Stimulated activated CD8-positive, alpha-beta memory T cell treated with anti-CD3 and anti-CD28 coated beads, Interleukin-7, amount 100 ng/mL, for 1 hour (primary cell): ENCODE measurements at places on chromosomes 5 and 9.

- no peak for DNase-seq
Observed at GRCh38 chr9:127611603-127611898, 526 bp upstream of the STXBP1 start.

- DNase-seq, result no peak
Observed at GRCh38 chr5:150295172-150295634, 5.6 kb upstream of the CAMK2A start.

- no peak for DNase-seq
Observed at GRCh38 chr5:143896966-143897365, 85.0 kb downstream of the HMHB1 start.

DNA sequence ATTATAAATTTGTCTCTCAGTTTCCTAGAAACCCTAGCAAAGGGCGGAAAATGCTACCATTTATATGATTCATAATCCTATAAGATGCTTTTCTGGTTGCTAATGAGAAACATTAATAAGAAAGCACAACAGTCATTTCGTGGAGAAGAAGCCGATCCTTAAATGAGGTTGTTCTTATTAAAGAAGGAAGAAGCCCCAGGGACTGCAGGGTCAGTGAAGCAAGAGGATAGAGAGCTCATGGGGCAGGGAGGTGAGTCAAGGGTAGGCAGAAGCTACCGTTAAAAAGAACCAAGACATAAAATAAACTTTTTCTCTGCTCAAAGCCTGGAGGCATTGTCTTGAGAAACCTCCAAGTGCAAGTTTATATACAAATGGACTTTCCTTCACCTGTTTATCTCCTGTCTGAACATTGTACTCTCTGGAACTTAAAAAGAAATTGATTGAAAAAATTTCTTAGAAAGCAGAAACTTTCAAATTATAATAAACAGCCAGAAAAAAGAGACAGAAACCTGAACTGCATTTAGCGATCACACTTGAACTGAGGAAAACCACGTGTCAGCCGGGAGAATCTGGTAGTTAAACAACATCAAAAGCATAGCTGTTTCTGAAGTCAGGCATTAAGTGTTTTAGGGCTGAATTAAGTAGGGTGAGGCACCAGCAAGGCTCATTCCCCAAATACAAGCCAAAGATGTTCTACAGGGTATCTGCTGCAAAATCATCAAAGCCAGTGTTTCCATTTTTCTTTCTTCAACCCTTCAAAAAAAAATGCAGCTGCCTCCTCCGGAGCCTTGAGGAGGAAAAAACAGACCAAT, 21.9 kb downstream of the HTR4 start:
- DNase-seq, result no peak

DNA sequence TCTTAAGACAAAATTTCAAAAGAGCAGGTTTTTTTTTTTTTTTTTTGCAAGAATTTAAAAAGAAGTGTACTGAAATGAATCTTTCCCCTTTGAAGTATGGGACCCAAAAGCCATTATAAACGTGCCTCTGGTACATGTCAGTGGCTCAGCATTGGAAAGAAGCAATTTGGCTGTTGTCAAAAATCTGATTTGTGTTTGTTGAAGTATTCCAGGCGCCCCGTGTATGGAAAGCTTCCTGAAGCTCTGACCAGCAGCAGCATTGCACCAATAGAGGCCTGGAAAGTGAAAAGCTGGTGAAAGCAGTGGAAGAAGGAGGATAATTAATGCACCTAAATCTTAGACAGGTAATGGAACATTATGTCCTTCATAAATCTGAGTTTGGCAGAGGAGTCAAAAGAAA, 215.0 kb downstream of the PARP8 start:
- no peak for DNase-seq

DNA sequence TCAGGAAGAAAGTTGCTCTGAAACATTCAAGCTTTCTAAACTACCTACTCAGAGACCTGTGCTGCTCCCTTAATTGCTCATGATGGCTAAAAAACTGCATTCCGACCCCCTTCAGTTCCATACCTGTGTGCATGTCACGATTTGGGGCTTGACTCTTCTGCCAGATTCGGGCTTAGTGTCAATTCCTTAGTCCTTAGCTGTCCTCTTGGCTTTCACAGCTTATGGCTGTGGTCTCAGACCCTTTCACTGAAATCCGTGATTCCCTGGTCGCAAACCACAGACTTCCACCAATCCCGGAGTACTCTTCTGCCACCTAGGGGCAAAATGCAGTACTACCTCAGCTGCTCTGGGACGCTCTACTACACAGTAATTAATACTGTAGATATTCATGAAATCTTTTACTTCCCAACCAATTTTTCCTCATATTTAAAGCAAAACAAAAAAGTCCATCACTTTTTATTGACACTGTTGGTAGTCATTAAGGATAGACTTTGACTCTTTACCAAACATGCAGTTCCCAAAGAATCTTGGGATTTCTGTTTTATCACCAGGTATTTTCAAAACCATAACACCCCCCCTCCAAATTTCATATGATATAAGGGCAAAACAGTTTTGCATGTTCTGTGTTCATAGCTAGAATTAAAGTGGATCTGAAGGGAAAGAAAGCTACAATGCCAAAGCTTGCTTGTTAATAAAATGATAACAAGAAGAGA, 617.4 kb downstream of the SLCO4C1 start:
- no peak for DNase-seq

DNA sequence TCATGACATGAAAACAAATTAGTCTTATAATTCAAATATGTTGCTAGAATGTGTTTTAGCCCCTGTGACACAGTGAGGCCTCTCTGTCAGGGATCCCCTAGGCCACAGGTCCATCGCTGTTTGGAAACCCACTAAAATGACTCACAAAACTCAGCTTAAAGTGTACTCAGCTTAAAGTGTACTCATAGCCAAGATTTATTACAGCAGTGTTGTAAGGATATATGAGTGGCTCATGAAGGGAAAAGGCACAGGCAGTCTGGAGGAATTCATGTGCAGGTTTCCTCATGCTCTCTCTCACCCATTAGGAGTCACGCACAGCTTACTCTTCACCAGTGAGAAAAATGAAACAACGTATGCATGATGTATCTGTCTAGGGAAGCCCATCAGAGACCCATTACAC, 24.4 kb upstream of the TGFBI start:
- no peak for DNase-seq

DNA sequence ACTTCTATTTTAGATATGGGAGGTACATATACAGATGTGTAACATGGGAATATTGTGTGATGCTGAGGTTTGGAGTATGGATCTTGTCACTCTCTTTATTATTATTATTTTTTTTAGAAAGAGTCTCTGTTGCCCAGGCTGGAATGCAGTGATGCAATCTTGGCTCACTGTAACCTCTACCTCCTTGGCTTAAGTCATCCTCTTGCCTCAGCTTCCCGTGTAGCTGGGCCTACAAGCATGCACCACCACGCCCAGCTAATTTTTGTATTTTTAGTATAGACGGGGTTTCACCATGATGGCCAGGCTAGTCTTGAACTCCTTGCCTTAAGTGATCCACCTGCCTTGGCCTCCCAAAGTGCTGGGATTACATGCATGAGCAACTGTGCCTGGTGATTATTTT, 138.4 kb upstream of the SLC28A3 start:
- DNase-seq, result no peak

DNA sequence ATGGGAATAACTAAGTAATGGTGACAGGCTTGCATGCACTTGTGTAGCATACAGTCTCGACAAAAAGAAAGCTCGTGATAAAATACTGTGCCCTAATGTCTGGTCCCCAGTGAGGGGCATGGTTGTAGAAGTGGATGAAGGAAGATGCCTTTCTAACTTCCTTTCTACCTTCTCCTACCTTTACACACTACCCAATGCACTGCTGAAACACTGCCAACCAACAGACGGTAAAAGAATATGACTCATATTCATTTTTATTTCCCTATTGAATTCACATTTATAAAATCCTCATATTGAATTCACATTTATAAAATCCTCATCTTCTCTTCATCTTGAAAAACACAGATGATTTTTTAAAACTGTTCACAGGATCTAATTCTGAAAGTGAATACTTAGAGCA, 223.0 kb downstream of the PJA2 start:
- DNase-seq, result no peak

- DNase-seq, result no peak
Observed at GRCh38 chr5:151001436-151001835, 19.0 kb upstream of the GPX3 start.

- DNase-seq, result no peak
Observed at GRCh38 chr5:168869615-168870227, 290.6 kb upstream of the PANK3 start.

DNA sequence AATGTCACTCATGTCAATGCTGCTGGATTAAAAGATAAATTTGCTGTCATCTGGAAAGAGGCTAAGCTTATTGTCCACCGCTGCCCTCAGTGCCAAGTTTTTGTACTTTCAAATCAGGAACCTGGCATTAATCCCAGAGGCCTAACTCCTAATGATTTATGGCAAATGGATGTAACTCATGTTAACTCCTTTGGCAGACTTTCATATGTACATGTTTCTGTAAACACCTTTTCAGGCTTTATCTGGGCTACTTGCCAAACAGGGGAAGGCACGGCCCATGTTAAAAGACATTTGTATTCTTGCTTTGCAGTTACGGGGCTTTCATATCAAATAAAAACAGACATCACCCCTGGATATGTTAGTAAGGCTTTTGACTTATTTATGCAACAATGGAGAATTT, 608.0 kb upstream of the ACO1 start:
- DNase-seq, result no peak

DNA sequence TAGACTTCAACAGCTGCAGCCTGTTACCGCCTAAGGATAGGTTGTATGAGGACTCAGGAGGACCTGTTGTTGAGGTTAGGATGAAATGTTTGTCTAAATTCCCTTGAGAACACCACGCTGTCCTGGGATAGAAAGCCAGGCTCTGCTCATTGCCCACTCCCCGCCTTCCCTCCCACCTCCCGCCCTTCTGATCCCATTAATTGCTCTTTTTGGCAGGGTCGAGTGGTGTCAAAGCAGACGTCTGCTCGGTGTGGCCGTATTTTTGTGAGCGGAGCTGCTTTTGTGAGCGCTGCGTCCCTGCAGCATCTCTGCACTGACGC, 62.3 kb downstream of the SPATA31C2 start:
- DNase-seq, result no peak

- no peak for DNase-seq
Observed at GRCh38 chr9:128285033-128285784, 9.1 kb downstream of the SWI5 start.

DNA sequence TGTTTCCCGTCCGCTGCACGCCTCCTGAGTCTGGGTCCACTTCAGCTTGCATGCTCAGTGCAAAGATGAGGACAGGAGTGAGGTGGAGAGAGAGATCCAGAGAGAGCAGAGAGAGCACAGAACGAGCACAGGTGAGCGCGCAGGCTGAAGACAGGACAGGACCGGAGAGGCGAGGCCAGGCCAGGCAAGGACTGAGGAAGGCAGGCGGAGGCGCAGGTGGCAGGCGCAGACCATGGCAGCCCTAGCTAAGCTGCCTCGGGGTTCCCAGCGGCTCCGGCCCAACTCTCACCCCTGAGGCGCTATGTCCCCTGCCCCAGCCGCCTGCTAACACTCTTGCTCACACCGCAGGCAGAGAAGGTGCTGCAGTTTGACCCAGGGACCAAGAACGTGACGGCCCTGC, 9.7 kb downstream of the GRIN1 start:
- DNase-seq, result no peak

DNA sequence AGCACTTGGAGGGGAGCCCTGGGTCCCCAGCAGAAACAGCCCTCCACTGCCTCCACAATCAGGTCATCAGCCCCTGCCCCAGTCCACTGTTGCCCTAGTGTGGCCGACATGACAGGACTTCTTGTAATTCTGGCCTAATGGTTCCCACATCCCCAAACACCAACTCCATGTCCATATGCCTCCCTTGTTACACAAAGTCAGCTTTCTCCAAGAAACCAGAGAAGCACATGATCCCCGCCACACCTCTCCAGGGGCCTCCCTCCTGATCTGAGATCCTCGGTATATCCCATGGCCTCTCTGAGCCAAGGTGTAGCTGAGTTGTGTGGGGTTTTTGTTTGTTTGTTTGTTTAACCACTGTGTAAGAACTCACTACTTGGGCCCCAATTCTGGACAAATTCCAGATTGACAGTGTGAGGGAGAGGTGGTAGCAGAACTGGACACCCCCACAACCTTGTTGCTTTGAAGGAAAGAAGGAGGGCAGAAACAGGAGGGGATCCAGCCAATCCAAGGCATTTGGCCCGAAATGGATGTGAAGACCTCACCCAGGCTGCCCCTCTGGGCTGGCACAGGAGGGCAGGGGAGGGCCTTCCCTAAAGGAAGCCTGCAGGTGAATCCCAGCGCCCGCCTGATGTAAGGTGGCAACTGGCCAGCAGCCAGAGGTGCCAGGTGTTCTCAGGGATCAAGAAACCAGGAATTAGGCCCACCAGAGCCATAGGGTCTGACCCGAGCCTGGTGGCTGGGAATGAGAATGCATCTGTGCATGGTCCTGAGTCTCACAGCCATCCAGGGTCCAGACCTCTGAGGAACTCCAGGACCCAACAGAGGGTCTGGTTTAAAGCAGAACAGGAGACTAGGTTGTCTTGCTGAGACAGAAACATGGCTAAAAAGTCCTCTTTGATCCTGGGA, 13.4 kb downstream of the IRF1 start:
- no peak for DNase-seq

GRCh38 chr5:128303593-128303992, 220.0 kb downstream of the SLC12A2 start:
- no peak for DNase-seq

- no peak for DNase-seq
Observed at GRCh38 chr9:37438359-37438758, 15.9 kb downstream of the GRHPR start.

DNA sequence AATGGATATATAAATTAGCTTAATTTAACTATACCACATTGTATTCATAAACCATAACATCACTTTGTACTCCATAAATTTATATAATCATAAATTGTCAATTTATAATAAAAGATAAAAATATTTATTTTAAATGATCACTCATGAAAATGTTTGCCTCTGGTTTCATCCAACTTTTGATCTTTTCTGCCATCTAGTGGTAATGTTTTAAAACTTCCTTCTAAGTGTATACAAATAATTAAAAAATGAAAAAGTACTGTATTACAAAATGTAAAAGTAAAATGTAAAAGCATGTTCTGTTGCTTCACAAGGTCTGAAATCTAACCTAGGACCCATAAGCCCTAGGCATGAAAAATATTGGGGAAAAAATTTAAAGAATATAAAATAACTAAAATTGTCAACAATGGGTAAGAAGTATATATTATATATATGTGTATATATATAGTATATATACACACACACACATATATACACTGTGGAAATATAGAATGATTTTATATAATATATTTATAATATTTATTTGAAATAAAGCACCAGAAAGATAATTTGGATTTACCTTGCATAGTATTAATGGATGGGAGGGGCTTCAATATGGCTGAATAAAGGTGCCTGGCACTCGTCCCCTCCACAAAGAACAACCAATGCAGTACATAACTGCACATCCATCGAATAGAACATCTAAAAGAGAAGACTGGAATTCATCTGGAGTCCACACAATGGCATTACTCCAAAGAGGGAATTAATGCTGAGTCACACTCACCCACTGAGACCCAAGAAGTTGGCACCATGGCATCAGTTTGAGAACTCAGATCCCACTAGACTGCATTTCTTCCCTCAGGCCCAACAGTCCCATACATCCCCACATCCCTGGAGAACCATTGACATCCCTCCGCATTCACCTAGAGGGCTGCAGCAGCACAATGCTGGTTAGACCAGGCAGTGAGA, 32.5 kb downstream of the ANXA1 start:
- DNase-seq, result no peak

GRCh38 chr5:4882186-4882585, 257.9 kb upstream of the ADAMTS16 start:
- no peak for DNase-seq
